NCI-H510A treated with DMSO at 0.1 percent for 48 hours (cell line): ENCODE measurements at places on chromosomes 12 and 14.

DNA sequence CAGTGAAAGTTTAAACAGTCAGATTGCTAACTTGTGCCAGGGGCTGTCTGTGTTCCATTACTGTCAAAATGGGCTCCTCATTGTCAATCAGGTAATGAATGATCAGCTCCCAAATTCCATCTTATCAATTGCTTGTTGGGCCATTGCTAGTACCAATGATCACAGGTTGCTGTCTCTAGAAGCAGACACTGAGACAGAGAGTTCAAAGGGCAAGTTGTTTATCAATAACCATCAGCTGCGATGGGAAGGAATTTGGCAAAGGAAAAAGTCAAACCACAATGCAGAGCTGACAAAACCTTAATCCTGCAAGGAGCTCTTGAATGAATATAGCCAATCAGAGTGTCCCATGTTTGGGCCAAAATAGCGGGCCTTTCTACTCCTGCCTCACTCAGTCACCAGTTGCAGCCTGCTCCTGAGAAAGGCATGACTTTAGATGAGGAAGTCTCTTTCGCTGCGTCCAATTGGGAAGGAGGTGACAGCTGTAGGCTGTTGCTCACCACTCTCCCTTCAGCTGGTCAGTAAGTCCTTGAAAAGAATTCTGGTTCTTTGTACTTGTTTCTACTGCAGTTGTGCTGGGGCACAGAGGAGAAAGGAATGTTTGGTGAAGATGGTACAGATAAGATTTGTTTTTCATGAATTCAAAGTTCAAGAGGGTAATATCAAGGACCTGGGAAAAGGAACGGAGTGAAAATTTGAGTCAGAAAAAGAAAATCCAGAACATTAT lies 179.2 kb upstream of the PDE3A start:
- DNase-seq, result no peak

- DNase-seq, result no peak
These were observed 1.7 kb upstream of the CLEC4C start for GRCh38 chr12:7748852-7749251.

DNA sequence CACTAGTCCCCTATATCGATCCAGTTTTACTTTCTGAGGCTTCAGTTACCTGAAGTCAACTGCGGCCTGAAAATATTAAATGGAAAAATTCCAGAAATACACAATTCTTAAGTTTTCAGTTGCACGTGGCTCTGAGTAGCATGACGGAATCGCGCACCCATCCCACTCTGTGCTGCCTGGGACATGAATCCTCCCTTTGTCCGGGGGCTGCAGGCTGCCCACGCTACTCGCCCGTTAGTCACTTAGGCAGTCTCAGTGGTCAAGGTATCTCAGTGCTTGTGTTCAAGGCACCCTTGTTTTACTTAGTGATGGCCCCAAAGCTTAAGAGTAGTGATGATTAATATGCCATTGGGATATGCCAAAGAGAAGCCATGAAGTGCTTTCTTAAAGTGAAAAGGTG lies 46.6 kb downstream of the LGMN start:
- no peak for DNase-seq

DNA sequence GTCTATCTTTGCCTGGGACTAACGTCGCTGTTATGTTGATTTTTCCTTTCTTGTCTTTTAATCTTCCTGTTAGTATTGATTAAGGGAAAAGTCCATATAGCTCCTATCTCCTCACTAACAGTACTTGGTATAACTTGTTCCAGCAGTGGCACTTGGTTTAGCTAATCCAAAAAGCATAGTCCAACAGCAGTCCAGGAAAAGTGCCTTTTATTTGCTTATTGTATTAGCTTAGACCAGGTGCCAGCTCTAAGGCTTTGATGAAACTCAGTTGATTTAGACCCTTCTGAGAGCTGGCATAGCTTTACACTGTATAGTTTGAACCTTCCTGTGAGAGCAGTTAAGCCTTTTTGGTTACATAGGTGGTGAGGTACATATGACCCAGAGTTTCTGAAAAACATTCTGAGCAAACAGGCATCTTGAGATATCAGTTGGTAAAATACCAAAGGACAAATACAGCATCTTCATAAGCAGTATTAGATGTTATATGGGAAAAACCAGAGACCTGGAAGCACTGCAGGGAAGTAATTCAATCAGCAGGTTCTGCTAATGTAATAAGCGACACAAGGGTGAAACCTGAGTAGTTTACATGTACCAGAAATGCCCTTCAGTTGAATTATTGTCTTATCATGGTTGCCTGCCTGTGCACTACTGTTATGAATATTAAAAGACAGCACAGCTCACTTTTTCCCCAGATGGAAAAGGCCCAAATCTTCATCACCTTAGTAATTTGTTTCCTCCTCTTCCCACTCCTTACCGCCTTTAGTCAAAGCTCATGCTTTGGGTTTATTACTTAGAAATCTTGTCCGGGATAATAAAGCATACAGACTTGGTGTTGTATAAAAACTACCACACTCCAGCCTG lies 13.0 kb downstream of the PELI2 start:
- peak; percentile 55 for DNase-seq

GRCh38 chr12:31225656-31226535 lies 100.1 kb downstream of the SINHCAF start:
- no peak for DNase-seq

GRCh38 chr14:21518725-21519124 lies 7.4 kb downstream of the SALL2 start:
- no peak for DNase-seq

- DNase-seq, result peak; percentile 29
These were observed 936 bp downstream of the TFCP2 start for GRCh38 chr12:51171884-51172514.
